ENCODE measurements at places on chromosomes 16 and 17. TPM values are rescaled to one million over a fixed set of nuclear protein-coding genes. Genes with fewer than 3 reads are reported as not detected.
A peak's percentile ranks its signal among the peaks of the same experiment; 100 is the strongest.

GRCh38 chr17:45221081-45222013 is at the start of gene FMNL1:
Gene FMNL1 (plus strand): TSS chr17:45221885. CDS start chr17:45222125, 240 bp downstream.
- DNase-seq, result peak; percentile 76

DNA sequence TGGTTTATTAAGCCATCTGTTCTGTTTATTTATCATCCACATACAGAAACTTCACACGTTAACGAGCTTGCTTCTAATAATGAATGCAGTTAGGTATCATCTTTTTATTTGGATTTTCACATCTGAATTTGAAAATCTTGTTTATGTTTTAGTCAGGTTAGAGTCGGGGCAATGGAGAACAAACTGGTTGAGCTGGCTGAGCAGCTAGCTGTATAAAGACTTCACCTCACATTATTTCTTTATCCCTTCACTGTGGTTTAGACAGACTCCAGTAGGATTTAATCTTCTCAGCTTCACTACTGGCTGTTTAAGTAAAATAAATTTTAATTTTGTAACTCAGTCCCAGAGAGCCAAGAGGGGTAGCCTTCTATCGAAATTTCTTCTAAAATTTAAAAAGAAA is 415.9 kb downstream of the RBFOX1 start:
- no peak for DNase-seq

DNA sequence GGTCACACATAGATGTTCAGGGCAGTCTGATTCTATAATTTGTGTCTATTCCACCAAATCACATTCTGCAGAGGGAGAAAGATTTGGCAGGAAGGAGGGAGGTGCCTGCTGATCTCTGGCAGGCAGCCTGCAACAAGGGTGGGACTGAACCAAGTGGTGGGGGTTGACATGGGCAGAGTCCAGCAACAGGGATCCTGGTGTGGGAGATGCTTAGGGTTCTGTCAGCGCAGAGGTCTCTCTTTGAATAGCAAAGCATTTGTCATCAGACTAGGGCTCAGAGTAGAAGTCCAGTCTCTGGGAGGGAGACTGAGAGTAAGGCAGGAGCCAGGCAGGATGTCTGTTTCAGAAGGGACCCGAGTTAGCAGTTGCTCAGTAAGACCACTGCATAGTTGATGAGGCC is 94.6 kb downstream of the UTP18 start:
- no peak for DNase-seq

- no peak for DNase-seq
These were observed 6.5 kb downstream of the RGS11 start for GRCh38 chr16:269061-269796.

DNA sequence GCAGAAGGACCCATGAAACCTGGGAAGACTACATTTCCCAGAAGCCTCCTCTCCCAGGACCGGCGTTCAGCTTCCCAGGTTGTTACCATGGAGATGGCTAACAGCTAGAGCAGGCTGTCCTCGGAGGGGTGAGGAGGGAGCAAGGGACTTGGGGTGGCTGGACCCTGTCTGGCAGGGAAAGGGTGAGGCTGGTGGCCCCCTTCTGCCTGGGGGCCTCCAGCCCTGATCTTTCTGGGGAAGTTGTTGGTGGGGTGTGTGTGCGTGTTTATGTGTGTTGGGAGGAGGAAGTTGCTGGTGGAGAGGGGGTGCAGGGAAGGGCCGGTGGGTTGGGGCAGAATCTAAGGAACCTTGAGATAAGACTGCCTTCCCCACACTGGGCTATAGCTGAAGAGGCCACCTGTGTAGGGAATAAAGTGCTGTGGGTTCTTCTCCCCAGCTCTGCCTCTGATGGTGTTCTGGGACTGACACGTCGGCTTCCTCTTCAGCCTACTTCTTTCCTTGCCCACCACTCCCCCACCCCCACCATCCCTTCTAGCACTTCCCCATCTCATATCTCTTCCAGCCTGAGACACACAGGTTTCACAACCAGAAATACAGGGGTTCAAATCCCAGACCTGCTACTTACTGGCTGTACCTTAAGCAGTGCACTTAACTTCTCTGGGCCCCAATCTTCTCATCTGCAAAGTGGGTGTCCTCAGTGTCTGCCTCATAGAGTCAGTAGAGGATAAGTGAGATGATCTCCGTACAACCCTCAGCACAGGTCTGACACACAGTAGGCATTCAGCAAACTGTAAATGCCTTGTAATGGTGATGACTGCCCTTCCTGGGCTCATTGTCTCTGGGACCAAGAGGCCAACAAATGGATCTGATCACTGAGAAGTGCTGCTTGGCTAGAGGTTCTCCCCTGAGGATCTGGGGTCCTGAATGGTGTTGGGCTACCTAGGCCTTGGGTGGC is at the start of gene DRC7:
DRC7 (plus strand) TSS at position 82 of the 955 bp plus-strand sequence. CDS start 3,144 bp downstream, outside the sequence.
- no peak for DNase-seq

DNA sequence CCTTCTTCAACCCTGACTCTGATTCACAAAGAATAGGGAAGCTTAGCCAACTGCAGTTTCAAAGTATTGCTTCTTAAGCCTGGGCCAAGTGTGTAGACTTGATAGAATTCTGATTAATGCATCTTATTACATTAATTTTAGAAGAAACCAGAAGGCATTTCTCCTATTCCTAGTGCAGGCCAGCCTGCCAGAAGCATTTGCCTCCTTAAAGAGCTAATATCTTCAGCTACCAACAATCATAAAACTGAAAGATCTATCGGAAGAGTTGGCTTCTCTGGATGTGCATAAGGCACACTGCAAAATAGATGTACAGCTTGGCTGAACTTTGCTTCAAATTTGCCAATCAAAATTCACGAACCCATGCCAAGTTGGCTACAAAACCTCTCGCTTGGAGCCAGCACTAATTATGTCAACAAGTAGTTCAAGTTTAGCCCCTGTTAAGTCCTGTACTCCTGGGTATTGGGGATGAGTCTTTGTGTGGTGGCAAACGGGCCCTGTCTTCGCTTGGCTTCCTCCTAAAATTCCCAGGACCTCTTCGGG is 717.8 kb downstream of the WWOX start:
- DNase-seq, result no peak

AATK gene
- total RNA-seq, result 2.3 TPM

ABCA6 gene
- total RNA-seq, result 18.5 TPM

SMIM22 gene
- total RNA-seq, result not detected

All from left ventricle myocardium inferior (tissue), 1 donor.